ENCODE measurements at places on chromosomes 4 and X.
A peak's percentile ranks its signal among the peaks of the same experiment; 100 is the strongest.

DNA sequence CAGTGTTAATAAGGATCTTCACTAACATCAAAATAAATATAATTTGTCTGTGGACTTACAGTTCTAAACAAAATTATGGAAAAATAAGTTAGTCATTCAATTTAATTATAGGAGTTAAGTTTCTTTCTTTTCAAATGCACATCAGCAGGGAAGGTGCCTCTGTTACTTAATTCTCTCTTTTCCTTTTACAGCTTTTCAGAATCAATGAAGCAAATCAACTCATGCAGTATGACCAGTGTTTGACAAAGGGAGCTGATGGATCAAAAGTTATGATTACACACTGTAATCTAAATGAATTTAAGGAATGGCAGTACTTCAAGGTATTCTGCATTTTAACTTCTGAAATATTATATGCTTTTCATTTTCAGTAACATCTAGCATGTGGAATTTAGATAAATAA lies 15.9 kb downstream of the HMGB2 start:
- no peak for DNase-seq

- DNase-seq = no peak
These were observed 42.7 kb upstream of the CLNK start for GRCh38 chr4:10727140-10727880.

DNA sequence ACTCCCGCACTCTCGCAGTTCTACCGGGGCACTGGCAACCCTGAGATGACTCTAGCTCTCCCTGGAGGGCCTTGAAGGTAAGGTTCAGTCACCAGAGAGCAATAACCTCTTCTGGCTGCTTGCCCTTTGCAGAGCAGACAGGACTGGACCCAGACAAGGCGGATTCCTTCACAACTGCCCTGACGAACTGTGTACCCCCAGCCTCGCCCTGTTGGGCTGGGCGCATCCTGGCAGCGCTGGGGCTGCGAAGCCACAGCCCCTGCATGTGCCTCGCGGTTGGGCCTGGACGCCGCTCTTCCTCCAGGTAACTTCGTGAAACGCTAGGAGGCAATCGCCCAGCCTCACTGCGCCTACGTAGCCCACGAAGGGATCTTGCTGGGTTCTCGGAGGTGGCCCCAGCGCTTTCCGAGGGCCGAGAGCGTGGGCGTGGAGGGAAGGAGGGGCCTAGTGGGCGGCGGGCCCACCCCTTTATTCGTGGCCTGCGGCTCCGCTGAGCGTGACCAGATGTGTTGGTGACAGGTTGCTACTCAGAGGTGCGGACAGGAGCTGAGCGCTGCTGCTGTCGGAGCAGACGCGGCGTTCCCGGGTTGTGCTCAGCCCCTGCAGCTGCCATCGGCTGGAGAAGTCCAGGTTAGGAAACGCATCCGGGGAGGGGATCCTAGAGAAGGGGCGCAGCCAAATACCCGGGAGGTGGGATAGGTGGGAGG lies 1.9 kb upstream of the MAMLD1 start:
- DNase-seq = peak; percentile 20

DNA sequence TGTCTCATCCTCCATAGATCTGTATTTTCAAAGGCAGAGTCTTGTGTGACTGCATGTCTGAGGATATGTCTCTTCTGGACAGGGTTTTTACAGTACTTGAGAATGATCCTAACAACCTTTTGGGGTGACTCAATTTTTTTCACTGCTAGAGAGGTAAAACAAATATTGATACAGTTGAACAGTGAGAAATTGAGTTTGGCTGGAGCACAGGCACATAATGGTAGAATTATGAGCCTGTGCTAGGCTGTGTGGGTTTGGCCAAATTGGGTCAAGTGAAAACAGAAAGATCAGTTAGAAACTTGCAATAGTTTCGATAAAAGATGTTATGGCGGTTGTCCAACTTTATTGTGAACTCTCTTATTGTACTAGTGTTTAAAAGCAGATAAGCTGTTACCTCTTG lies 23.3 kb upstream of the EOLA2 start:
- DNase-seq = no peak

- no peak for DNase-seq
These were observed 5.9 kb upstream of the FAM184B start for GRCh38 chr4:17787315-17787714.

GRCh38 chr4:8861576-8862295 lies 9.9 kb downstream of the HMX1 start:
- no peak for DNase-seq

DNA sequence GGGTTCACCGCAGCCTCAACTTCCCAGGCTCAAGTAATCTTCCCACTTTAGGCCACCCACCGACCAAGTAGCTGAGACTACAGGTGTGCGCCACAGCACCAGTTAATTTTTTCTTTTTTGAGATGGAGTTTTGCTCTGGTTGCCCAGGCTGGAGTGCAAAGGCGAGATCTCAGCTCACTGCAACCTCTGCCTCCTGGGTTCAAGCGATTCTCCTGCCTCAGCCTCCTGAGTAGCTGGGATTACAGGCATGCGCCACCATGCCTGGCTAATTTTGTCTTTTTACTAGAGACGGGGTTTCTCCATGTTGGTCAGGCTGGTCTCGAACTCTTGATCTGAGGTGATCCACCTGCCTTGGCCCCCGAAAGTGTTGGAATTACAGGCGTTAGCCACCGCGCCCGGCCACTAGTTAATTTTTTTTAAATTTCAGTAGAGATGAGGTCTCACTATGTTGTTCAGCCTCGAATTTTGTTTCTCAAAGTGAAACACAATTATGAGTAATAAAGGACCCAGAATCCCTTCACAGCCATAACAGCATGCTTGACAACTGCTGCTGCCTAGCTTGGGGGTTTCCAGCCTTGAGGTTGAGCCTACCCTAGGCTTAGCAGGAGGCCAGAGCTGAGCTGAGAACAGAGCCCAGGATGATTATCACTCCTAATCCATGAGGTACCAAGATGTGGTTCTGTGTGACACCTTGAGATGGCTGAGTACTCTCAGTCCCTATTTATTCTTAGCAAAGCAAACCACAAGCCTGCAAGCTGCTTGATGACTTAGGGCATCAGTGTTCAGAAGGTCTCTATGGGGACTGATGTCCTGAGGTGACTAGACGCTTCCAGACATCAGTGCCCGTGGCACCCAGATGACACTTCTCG lies 41.6 kb upstream of the NKRF start:
- DNase-seq = no peak

DNA sequence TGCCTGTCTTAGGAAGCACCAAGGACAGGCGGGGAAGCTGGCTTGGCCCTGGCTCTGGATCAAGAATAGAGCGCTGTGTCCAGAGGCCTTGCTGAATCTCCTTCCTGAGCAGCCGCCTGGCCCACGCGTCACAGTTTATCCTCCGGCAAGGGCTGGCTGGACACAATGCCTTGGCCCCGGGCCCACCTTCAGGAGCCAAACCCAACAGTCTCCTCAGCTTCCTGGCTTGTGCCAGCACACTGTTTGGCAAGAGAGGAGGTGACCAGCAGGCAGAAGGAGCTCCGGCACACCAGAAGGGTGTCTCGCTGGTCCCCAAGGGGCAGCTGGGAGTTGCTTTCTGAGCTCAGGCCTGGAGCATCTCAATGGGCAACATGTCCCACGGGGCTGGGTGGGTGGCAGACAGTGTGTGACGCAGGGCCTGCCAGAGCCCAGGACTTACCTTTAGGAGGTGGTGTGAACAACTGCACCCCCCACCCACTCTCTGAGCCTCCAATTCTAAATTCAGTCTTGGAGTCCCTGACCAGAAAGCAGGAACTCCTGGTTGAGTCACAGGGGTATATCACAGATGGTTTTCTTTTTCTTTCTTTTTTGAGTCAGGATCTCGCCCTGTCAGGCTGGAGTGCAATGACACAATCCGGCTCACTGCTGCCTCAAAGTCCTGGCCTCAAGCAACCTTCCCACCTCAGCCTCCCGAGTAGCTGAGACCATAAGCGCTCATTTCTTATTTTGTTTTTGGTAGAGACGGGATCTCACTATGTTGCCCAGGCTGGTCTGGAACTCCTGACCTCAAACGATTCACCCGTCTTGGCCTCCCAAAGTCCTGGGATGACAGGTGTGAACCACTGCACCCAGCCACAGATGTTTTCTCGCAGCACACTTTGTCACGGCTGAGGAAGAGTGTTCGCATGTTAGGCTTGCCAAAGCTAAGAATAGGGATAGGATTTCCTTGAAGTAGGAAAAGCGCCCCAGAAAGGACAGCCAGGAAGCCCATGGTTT lies 361.2 kb downstream of the BCOR start:
- no peak for DNase-seq

GRCh38 chr4:127055357-127055756 lies 577.4 kb upstream of the INTU start:
- no peak for DNase-seq

DNA sequence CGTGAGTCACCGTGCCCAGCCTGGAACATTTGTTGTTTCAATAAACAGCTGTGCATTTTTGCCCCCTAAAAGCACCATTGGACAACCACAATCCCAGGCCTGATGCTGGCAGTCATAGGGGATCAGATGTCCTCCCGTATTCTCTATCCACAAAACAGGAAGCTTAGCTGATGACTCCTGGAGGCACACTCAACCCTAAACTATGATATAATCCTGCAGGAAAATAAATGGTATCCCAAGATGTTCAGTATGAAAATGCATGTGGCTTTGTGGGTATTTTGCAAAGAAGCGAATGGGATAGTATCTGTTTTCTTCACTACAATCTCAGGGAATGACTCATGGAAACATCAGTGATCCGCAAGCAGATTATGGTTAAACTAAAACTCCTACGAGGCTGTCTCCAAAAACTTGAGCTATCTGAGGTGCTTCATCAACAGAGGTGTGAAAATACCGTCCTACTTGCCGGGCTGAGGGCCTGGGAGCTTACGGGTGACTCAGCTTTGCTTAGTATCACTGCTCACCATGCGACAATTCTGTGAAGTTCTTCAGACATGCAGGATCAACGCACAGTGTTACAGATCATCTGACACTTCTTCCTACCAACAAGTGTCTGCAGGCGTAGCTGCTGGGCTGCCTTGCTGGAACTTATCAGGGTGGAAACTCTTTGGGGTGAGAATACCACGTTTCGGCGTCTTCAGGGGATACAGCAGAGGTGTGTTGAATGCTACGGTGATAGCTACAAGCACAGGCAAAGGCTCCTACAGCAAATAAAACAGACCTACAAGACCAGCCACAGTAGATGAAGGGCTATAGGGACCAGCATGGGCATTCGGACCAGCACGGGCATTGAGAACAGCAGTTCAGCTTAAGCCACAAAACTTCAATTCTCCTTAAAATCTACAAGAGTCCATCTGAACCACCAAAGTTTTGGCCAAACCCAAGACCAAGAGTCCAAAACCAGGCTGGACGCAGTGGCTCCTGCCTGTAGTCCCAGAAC lies 148.5 kb downstream of the DHRSX start:
- no peak for DNase-seq

GRCh38 chr4:138178566-138178965 lies 63.6 kb downstream of the SLC7A11 start:
- no peak for DNase-seq

- DNase-seq = no peak
These were observed 218.9 kb upstream of the GALNTL6 start for GRCh38 chr4:171594293-171594692.

DNA sequence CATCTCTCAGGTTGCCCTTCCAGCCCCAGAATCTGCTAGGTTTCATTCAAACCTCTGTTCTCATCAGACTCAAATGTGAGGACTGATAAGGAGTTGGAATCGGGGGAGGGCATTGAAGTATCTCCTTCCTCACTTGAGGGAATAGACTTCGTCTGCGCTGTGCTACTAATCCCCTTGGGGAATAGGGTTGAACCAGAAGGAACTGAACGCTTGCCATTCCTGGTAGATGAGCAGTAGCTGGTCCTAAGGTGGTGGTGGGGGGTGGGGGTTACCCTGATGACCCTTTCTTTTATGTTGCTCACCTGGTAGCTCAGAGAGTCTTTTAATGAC lies 692 bp upstream of the SLC9A7 start:
- no peak for DNase-seq

DNA sequence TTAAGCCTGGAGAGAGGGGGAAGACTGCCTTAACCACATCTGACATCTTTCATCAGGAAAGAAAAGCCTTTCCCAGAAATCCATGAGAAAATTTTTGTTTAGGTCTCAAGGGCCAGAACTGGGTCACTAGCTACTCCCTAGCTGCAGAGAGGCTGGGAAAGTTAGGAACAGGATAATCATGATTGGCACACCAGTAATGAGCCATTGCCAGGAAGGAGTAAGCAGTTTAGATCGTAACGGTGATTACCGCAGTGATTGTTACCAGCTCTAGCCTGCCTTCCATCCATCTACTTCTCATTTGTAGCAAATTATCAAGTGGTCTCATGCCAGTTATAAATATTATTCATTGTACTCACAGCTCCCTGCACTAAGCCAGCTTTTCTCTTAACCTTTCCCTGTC lies 22.7 kb upstream of the STX18 start:
- DNase-seq = no peak

DNA sequence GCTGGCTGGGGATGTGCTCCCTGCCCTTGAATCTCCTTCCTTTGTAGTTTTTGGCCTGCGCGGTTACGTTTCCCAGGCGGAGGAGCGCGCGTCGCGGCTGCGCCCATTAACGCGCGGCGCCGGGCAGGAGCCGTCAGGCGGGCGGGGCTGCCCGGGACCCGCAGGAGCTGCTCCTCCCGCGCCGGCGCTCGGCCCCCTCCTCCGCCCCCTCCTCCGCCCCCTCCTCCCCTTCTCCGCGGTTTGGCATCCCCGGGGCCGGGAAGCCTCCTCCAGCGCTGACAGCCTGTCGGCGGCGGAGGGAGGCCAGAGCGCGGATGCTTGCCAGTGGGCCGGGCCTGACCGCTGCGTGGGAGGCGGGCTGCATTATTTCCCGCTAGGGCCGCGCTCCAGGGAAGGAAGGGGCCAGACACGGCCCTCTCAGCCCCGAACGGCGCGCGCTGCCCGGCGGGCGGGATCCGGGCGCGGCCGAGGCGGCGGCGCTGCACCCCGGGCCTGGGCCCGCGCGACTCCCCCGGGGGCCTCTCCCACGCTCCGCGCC lies at the start of gene DCLK2:
TSS of gene DCLK2 (plus strand) at position 405 of the 538 bp plus-strand sequence. CDS start 583 bp downstream, outside the sequence.
- DNase-seq = peak; percentile 13

DNA sequence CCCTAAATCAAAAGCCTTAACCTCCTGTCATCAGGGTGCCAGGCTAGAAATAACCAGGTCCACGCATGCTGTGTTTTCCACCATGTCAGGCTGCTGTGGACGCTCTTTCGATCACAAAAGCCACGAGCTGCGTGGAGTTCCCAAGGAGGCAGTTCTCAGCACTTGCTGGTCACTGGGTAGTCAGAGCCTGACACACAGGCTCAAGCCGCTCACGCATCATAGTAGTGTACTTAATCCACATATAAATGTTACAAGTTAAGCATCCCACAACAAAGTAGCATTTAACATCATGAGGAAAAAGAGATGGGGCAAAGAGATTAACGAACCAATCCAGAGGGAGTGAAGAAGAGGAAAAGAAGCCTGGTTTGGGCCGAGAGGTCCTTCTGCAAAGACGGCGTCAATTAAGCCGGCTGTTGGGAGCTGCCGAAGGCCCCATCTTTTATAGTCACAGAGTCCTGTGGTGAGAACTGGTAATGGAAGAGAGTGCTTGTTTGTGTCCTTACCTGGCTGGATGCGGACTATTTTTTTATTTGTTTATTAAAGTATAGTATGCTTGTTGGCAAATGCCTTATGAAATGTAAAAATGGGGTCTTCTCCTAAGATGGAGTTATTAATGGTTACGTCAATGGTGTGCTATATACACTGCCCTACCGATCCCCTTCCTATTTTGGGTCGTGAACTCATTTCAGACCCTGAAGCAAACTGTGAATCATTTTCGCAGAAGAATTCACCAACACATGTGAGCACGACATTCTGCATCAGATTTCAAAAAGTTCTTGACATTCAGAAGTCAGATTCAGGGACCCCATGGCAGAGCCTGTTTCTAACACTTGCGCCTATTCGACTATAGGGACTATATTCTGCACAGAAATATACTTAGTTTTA lies 675 bp downstream of the PRIMPOL start:
- DNase-seq = peak; percentile 71
